ENCODE measurements at places on chromosomes 13 and 19. TPM values are rescaled to one million over a fixed set of nuclear protein-coding genes. Genes with fewer than 3 reads are reported as not detected.

The KLK2 gene
- not detected for total RNA-seq

The JUNB gene
- 99.3 TPM for total RNA-seq

The JSRP1 gene
- not detected for total RNA-seq

The DCLK1 gene
- 68.3 TPM for total RNA-seq

The MEGF8 gene
- 14.3 TPM for total RNA-seq

The RPS28 gene
- total RNA-seq, result 275 TPM

The NLRP7 gene
- not detected for total RNA-seq

The GZMM gene
- total RNA-seq, result 1.8 TPM

The CCL25 gene
- not detected for total RNA-seq

The NAXD gene
- 37.0 TPM for total RNA-seq

The USPL1 gene
- total RNA-seq, result 18.9 TPM

The RNF17 gene
- not detected for total RNA-seq

The BCAM gene
- 32.2 TPM for total RNA-seq
